ENCODE measurements at places on chromosomes 3 and 15. TPM values are rescaled to one million over a fixed set of nuclear protein-coding genes. Genes with fewer than 3 reads are reported as not detected.
A peak's percentile ranks its signal among the peaks of the same experiment; 100 is the strongest.

- DNase-seq: no peak
Observed at GRCh38 chr15:89680282-89680873, 1.2 kb upstream of the PLIN1 start.

- DNase-seq: no peak
Observed at GRCh38 chr15:26096581-26096980, 233.5 kb upstream of the ATP10A start.

DNA sequence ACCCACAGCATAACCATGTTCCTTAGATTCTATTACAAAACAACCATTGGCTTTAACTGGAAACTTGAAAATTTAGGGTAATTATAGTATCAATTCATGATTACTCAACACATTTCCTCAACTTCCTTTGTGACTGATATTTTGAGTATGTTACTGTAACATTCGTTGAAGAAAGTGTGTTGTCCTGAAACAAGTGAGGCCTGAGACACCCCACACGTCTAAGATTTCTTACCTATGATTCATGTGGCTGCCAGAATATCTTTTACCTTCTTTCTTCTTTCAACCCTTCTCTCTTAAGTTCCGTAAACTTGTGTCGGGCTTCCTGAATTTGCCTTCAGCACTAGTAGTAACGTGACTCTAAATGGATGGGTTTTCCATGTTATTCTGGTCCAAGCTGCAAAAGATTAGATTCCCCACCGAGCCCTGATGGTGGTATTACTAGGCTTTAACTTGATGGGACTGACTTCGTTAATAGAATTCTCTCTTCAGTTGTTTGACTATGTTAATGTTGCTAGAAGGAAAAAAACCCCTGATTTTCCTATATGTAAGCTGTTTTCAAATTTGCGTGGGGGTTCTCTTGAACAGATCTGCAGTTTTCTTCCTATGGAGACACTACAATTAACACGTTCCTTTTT is 296.0 kb upstream of the ICE2 start:
- DNase-seq: no peak

GRCh38 chr3:171788546-171789351 is 21.5 kb downstream of the PLD1 start:
- peak; percentile 25 for DNase-seq

Gene GNL3
- 75.4 TPM for total RNA-seq

Gene PLIN1
- 2.2 TPM for total RNA-seq
